ENCODE measurements at places on chromosomes 7 and 10.

GRCh38 chr7:13179011-13179582 lies 491.7 kb downstream of the ARL4A start:
- DNase-seq: no peak

DNA sequence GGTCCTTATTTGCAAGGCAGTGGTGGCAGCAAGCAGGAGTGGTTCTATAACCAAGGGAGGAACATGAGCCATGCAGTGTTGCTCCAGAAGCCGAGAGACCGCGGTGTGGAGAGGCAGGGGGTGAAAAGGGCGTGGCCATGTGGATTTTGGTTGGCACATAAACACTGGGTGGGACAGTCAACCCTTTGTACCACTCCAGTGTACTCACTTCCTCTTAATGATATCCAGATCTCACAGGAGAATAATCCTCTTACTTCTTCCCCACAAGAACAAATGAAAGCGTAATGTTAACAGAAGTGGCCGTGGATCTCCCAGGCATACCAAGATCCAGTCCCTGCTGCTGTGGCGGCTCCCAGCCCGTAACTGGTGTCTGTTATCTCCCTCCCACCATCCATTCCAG lies 42.4 kb downstream of the XRCC2 start:
- no peak for DNase-seq

- no peak for DNase-seq
Observed at GRCh38 chr10:70540789-70541360, 61.7 kb downstream of the PRF1 start.

GRCh38 chr10:109911903-109912302 lies 11.4 kb downstream of the XPNPEP1 start:
- DNase-seq: no peak

DNA sequence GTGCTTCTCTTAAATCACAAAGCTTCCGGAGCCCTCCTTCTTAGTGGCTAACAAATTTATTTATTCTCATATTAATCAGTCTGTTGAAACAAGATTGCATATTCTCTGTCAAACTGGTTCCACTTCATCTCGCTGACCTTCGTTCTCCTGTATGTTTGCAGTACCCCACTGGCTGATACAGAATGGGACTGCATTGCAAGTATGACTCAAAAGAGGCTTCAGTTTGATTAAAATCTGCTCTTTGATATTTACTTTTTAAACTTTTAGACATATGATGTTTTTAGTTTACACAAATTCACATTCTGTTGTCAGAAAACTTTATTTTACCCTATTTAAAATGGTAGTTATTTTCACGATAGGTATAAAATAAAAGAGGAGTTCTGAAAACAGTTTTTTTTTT lies 14.3 kb upstream of the ARHGAP12 start:
- no peak for DNase-seq

DNA sequence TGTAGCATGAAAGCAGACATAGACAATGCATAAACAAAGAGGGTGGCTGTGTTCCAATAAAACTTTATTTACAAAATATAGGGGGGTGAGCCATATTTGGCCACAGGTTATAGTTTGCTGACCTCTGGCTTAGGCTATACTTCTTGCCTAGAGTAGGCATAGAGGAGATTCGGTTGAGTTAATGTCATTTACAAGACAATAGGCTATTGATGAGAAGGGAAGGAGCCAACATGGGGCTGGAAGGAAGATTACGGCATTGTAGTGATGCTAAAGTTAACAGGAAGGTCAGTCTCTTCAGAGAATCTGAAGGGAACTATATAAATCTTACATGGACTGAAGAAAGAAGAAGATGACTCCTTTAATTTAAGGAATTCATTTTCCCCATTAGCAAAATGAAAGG lies 463.5 kb downstream of the HTR7 start:
- no peak for DNase-seq

GRCh38 chr7:1458683-1459511 lies at the start of gene MICALL2:
Gene MICALL2 (minus strand): TSS chr7:1459470. CDS start chr7:1459326, 144 bp downstream.
- peak; percentile 20 for DNase-seq

DNA sequence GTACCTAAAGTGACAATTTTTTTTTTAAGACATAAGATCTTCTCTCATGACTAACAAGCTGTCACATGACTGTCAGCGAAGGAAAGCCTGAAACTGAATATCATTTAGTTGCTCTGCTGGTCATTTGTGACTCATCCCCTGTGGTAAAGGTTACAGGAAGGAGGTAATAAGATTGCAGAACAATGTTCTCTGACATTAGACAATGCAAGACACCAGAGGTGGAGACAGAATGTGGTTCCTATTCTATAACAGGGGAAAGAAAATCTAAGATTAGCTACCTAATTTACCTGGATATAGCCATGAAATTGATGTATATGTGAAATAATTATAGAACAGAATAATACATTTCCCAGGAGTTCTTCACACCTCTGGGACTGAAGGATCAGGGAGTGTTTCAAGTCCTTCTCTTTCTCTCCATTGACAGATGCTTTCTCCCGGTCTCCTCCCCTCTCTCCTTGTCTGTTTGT lies 47.7 kb downstream of the LRGUK start:
- no peak for DNase-seq

GRCh38 chr10:5968681-5969453 lies 8.5 kb downstream of the IL15RA start:
- DNase-seq: no peak

GRCh38 chr7:84677117-84677732 lies 482.6 kb upstream of the SEMA3A start:
- DNase-seq: no peak

GRCh38 chr10:112904000-112904399 lies 46.0 kb upstream of the TCF7L2 start:
- no peak for DNase-seq

DNA sequence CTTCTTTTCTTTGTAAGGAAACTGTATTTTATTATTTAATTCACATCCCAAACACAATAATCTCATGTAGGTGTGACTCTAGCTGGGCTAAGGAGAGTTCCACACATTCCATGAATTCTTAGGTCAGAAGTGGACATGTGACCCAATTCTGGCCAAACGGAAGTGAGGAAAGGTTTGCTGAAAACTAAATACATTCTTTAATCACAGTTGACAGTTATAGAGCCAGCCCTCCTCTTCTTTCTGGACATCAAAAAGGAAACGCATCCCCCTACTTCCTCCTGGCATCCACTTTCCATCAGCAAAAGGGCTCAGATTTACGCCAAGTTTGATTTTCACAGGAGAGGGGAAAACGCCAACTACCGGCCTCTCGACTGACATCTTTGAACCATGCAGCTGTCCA lies 774.4 kb upstream of the POM121L12 start:
- no peak for DNase-seq

DNA sequence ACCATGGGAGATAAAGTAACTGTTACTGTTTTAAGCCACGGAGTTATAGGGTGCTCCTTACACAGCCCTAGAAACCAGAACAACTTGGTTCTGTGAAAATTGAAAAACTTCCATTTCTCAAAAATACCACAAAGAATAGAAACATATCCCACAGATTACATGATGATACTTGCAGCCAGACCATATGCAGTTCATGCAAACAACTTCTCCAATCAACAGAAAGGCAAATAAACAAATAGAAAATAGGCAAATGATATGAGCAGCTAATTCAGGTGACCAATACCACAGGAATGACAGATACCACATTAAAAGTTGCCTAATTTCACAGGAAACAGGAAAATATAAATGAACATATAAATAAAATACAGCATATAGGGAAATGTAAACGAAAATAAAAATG lies 297.5 kb downstream of the HTR7 start:
- no peak for DNase-seq

DNA sequence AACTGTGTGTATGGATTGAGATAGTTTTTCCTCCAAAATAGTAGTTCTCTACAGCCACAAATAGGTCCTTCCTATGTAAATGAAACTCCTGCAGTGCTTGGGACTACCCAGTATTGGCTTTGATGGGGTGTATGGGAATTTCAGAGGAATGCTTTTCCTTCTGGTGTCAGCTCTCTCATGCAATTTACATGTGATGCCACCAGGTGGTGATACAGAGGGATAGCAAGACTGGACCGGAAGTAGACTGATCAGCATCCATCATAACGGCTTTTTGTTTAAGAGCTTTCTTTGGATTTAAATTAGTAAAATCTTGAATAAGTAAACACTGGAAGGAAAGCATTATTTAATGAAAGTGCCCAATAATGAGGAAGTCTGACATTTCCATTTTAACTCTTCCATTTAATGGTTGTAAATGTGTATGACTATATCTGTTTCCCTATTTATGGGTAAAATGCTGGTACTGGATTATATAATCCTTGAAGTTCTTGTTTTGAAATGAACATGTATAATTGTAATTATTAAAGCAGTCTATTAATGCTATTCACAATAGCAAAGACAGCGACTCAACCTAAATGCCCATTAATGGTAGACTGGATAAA lies 22.7 kb downstream of the DYNC1I1 start:
- DNase-seq: no peak

DNA sequence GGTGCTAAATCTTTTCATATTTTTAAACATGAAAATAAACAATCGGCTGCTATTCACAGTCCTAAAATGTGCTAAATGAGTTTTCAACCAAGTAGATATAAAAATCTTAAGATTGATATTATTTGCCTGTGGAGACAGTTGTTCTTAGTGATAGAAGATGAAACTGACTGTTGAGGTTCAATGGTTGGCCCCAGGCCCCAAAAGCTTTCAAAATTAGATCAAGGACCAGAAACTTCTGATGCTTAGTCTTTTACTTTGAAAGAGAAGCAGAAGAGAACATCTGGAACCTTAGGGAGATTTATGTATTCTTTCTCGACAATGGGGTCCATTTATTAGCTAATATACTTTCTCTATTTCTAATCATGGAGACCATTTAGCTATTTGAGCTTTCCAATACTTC lies 155.8 kb downstream of the REEP3 start:
- no peak for DNase-seq

GRCh38 chr7:83921271-83921940 lies 272.5 kb upstream of the SEMA3E start:
- no peak for DNase-seq

DNA sequence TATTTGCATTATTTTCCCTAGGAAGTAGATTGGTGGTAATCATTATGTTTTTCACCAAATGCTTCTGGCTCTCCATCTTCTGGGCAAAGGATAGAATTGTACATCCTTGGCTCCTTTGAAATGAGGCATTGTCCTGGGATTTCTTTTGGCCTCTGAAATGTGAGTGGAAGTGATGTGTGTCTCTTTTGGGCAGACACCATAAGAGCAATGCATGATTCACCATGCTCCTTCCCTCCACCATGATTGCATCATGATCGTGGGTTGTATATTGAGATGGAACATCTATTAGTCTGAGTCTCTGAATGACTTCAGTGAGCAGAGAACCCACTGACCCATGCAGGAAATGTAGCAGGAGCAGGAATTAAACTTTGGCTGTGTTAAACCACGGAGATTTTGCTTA lies 49.2 kb downstream of the ADRA2A start:
- DNase-seq: no peak

DNA sequence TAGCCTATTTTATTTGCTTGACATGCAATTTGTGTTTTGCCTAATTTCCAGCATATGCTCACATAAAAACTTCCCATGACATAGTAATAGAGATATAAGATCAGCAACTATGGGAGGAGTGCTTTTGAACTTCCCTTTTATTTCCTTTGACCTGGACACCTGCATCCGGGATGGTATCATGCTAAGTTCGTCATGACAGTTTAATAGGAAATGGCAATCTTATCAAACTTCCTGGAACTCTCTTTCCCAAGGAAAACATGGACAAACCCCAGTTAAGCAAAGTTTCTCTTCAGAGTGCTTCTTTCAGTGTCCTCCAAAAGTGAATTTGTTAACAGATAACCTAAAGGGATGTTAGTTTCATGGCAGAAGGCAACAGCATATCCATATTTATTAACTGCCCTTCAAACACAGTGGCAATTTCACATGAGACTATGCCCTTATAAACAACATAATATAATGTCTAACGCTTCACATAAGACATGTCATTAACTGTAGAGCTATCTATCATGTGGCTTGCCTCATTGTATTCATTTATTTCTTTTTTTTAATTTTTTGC lies 474.7 kb upstream of the SEMA3A start:
- DNase-seq: no peak

- no peak for DNase-seq
Observed at GRCh38 chr7:122463631-122464030, 159.1 kb upstream of the FEZF1 start.

- no peak for DNase-seq
Observed at GRCh38 chr10:85493703-85494102, 872.9 kb downstream of the GRID1 start.

- no peak for DNase-seq
Observed at GRCh38 chr7:142771353-142771723, 568 bp downstream of the PRSS2 start.

DNA sequence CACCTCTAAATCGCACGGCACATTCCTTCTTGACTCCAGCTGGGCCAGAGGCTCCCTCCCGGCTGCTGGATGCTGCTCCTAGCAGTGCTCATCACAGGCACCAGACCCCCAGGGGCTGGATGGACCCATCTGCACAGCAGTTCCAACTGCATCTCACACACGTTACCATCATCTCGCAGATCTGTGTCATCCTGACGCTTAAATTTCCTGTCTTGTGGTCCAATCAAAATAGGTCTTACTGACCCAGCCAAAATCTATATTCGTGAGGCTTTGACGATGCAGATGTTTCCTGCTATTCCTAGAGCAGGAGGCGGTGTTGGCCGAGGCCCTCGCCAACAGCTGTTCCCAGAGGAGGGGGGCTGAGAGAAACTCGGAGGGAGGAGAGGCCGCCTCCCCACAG lies 108.0 kb downstream of the MKI67 start:
- no peak for DNase-seq

DNA sequence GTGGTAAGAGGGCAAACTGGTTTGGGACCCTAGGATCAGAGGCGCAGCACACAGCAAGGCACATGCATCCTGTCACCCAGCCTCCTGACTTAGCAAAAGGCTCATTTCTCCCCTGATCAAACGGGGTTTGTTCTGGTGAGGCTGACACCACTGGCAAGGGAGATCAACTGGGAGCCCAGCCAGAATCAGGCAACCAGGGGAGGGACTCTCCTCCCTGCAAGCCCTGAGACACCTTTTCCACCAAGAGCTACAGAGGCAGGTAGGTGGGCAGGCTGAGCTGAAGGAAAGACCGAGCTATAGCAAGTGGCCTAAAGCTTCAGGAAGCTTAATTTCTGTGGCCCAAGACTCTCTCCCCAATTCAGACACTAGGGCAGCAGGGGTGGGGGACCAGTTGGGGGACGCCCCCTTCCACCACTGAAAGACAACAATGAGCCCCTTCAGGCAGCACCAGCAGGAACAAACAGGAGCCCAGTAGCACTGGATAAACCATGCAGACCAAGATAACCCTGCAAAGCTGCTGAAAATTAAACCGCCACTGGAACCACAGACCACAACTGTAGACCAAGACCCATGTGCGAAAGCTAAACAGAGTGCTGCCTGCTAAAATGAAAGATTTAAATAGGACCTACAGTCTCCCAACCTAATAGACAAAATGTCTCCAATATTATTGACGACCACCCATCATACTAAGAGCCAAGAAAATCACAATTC lies 27.1 kb upstream of the SAR1A start:
- DNase-seq: no peak

GRCh38 chr7:111485701-111486380 lies 76.5 kb downstream of the IMMP2L start:
- no peak for DNase-seq

GRCh38 chr7:34277016-34277802 lies 371.9 kb downstream of the BMPER start:
- DNase-seq: no peak

GRCh38 chr7:78019447-78020135 lies 221.0 kb downstream of the PHTF2 start:
- peak; percentile 14 for DNase-seq

Data from effector CD4-positive, alpha-beta T cell (primary cell).